ENCODE measurements at places on chromosomes 5 and 9. TPM values are rescaled to one million over a fixed set of nuclear protein-coding genes. Genes with fewer than 3 reads are reported as not detected.

DNA sequence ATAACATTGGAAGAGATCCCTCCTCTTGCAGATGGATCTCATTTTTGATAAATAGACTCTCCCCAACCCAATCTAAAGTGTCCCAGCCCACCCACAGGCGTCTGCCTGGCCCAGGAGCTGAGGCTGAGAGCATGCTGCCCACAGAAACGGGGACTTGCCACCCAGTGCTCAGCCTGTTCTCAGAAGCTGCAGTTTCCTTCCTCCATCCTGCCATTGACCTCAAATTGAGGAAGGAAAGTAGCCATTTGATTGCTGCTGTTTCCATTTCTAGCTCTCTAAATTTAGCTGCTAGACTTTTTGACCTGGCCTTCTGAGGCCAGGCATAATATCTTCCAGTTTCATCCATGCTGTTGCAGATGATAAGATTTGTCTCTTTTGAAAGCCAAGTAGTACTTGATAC, 31.1 kb upstream of the FRMD3 start:
- no peak for DNase-seq

DNA sequence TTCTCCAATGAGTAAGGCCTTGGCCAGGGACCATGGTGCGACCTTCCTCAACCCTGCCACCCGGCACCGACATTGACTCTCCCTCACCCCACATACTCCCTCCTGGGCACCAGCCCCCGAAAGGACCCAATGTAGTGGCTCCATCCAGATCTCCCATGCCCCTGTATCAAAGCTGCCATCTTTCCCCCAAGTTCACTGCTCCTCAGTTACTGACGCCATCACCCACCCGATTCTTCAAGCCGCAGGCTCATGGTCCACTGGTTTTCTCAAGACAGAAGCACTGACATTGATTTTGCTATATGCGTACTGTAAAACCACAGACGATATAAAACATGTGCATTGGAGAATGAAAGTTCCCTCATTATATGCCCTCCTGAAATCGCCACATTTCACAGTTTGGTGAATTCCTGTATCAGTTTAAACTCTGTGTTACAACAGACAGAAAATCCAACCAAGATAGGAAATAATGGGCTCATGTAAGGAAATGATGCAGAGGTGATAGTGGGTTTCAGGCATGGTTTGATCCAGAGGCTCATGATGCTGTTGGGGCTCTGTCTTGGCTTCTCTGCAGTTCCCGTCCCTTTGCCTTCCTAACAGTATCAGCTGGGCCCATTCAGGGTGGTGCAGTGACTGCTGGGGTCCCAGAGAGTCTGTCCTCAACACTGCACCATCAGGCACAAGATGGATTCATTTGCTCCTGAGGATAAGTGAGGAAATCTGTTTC, 207.3 kb upstream of the IER5L start:
- no peak for DNase-seq

GRCh38 chr5:158897444-158898160, 202.1 kb downstream of the EBF1 start:
- no peak for DNase-seq

- DNase-seq, result no peak
These were observed 416.1 kb downstream of the TMEM38B start for GRCh38 chr9:106110483-106110882.

- peak; percentile 76 for DNase-seq
These were observed 60.9 kb downstream of the RAI14 start for GRCh38 chr5:34716986-34717385.

The FAM78A gene
- 0.43 TPM for total RNA-seq

- peak; percentile 2 for DNase-seq
These were observed 1029.9 kb upstream of the WWC1 start for GRCh38 chr5:167261309-167262100.

DNA sequence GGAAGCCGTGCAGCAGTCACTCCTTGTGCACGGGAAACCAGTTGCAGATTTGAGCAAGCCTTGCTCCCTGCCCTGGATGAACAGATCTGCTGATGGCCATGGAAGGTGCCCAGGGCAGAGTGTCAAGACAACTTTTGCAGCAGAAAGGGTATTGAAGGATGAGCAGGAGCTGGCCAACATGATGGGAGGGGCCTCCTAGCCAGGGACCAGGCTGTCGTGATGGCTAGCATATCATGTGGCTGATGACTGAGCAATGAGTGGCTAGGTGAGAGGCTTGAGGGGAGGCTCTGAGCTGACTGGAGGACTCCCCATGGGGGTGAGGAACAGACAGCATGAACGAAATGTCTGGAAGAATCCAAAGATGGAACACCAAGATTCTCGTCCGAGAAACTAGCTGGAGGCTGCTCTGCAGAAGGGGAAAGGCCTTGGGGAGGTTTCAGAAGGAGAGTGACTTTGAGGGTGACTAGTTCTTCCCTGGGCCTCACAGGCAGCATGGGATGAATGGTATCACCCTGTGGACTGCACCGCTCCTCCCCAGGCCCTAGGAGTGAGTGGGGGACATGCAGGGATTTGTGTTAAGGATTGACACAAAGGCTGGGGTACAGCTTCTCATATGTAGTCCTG, 18.5 kb downstream of the PPARGC1B start:
- DNase-seq, result no peak

The PIP5KL1 gene
- 2.6 TPM for total RNA-seq

GRCh38 chr5:125331987-125332598, 585.7 kb upstream of the ZNF608 start:
- no peak for DNase-seq

- no peak for DNase-seq
These were observed 27.1 kb upstream of the N4BP3 start for GRCh38 chr5:178086266-178086665.

All from fibroblast of villous mesenchyme (primary cell).